ENCODE measurements at places on chromosomes 11 and 22.

GRCh38 chr22:27318516-27318915, 483.0 kb downstream of the MN1 start:
- no peak for DNase-seq

- DNase-seq = no peak
Measured at GRCh38 chr11:121626507-121626875, 173.7 kb upstream of the SORL1-AS1 start.

GRCh38 chr11:45755281-45755859, 49.6 kb upstream of the SLC35C1 start:
- no peak for DNase-seq

DNA sequence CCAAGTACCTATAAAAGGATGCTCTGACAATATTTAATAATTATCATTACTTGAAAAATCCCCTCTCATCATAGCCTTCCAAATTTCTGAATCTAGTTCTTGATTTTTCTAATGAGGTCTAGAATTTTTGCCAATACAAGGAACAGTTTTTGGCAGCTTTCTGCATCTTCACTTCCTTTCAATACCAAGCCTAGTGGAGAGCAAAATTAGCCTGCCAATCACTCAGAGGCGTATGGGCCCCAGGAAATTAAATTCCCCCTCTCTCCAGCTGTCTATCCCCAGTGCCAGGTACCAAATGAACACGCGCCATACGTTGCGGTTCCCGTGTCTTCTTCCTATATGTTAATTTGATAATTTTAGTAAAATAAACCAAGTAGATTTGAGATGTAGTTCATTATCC, 293.9 kb downstream of the NTM start:
- no peak for DNase-seq

- DNase-seq = no peak
Measured at GRCh38 chr11:122339436-122340060, 223.5 kb upstream of the BLID start.

DNA sequence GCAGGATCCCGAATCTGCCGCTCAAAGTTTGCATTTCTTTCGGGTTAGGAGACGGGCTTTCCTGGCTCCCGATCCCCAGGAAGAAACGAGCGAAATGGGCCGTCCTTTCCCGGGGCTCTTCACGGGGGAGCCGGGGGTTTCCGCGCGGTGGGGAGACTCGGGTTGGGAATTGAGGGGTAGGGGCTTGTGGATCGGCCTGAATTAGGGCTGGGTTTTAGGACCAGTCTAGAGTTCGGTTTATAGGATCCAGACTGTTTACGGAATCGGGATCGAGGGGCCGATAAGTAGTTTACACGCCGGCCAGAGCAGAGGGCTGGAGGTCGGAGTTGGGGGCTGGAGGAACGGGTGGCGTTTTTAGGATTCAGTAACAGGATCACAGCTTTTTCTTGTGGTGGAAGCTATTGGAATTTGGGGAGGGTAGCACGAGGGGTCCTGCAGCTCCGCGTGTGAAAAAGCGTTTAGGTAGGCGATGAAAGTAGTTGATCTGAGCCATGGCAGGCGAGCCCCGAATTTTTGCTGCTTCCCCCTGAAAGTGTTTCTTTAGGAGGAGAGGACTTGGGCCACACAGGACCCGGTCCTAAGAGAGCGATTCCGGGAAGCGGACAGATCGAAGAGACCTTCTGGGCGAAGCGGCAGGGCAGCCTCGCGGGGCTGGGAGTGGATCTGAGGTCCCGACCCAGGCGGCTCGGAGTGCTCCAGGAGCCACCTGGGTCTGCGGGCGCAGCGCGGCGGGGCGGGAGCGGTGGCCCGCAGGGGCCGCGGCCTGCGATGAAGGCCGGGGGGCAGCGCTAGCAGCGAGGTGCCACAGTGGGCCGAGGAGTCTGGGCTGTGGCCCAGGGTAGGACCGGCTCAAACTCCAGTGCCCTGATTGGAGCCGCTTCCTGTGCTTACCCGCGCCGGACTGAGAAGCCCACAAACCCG, 1.6 kb downstream of the PKNOX2 start:
- no peak for DNase-seq

GRCh38 chr11:97234016-97234415, 844.2 kb downstream of the JRKL start:
- no peak for DNase-seq

DNA sequence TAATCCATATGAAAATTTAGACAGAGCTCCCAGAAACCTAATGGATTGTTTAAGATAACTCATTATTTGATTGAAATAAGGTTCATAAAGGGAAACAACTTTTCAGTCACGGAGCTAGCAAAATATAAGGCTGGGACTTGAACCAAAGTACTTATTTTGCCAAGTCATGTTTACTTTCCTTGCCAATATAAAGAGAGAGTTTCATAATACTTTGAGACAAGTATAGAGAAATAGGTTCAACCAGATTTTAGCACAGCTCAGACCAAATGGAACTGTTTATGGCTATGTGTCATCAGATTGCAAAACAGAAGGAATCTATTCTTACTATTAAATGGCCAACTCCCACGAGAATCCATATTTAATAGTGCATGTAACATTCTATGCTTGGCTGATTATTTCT, 1517.5 kb upstream of the TENM4 start:
- no peak for DNase-seq

DNA sequence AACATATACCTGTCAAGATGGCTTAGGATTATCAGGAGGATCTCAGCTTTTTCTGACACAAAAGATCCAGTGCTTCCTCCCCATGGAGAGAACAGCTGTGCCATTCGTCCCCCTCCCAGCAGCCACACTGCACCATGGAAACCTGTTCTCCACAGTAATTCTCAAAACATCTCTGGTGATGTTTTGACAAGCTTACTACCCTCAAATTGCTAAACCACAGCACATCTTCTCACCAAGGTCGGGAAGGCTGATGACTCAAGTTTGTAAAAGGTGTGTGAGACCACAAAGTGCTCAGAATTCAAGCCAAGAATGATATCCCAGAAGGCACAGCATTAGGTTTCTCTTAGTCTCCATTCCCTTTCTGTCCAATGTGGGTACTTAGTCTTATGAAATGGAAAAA, 3.9 kb upstream of the RAB38 start:
- DNase-seq = peak; percentile 32

GRCh38 chr22:27204817-27205216, 547.4 kb downstream of the MIAT start:
- no peak for DNase-seq

DNA sequence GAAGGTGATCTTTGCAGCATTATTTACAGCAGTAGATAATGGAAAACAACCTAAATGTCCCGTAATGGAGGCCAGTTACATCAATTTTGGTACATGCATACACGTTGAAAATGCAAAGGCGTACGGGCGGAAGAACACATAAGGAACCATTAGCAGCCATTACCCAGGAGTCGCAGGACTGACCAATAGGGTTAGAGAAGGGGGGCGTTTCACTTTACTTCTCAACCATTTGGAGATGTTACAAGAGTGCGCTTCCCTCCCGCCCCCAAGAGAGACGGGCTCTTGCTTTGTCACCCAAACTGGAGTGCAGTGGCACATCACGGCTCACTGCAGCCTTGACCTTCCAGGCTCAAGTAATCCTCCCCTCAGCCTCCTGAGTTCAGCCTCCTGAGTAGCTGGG, 52.8 kb upstream of the SLC35C1 start:
- DNase-seq = no peak

DNA sequence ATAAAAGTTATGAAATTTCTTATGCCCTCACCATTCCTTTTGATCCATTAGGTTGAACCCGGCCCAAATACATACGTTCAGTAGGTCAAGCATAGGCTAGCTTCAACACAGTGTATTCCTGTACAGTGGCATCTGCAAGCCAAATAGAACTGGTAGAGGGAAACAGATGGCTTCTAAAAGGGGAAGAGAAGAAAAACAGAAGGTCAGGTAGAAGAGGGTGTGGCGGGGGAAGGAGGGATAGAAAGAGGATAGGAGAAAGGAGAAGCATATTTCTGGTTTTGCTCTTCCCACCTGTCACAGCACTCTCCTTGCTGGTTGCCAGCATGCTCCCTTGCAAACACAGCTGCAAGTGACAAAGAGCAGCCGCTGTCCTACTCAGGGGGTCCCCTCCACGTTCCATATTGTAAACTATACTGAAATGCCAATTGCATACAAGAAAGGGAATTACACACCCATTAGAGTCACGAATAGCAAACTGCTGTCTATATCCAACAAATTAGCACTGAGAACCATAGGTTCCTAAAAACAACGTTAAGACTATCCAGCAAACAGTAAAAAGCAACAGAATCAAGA, 71.8 kb downstream of the PHF21A start:
- DNase-seq = no peak

DNA sequence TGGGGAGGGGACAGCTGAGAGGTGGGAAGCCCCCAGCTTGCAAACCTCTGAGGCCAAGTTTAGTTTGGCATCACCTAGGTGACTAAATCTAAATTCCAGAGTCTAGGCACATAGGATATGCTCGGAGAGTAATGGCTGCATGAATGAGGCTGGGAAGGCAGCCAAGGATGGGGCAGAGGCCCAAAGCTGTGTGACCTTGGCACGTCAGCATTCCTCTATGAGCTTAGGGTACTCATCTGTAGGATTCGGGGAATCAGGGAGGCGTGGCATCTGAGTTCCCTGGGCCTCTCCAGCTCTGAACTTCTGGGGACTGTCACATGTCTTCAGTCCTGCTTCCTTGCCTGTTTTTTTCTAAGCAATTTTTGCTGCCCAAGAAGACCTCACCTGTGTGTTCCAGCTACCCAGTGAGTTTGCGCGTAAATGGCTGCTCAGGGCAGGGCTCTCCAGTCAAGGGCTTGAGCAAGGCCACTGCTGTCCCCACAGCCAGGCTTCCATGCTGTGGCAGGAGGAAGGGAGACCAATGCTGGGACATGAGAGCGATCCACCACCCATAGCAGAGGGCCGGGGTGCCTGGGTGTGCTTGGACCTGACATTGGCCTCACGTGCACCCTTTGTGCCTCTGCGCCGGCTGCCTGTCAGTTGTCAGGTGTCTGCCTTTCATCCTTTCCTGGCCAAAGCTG, 13.9 kb downstream of the DAGLA start:
- DNase-seq = no peak

- no peak for DNase-seq
Measured at GRCh38 chr11:26676641-26677040, 45.2 kb downstream of the SLC5A12 start.

DNA sequence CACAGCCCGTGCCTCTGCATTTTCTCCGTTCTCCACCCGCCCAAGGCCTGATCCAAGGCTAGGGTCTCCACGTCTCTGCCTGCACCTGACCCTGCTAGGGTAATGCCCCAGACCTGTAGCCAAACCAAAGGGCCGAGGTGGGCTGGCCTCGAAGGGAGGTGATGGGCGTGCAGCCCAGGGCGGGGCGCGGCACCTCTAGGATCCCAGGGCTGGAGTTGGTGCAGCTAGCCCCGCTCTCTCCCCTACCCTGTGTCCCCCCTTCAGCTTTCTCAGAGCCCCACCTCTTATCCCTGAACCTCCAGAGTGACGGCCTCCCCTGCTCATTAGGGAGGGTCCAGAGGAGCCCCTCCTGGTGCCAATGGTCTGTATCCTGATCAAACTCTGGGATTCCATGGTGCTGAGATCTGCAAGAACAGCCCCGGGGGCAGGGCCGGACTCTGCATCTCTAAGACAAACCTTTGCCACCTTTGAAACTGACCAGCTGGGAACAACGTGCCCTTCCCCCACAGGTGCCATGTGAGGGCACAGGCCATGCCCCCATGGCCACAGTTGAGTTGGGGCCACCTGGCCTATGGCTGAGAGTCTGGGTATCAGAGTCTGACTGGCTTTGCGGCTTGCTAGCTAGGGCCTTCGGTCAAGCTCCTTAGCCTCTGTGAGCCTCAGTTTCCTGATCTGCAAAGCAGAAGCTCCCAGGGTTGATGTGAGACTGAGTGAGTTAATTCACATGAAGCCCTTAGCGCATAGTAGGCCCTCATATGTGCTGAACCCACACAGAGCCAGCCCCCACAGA, 23.1 kb upstream of the CBX7 start:
- DNase-seq = no peak

GRCh38 chr11:77444261-77444660, 29.6 kb downstream of the PAK1 start:
- DNase-seq = no peak

- no peak for DNase-seq
Measured at GRCh38 chr11:77287615-77288273, 13.7 kb downstream of the GDPD4 start.

DNA sequence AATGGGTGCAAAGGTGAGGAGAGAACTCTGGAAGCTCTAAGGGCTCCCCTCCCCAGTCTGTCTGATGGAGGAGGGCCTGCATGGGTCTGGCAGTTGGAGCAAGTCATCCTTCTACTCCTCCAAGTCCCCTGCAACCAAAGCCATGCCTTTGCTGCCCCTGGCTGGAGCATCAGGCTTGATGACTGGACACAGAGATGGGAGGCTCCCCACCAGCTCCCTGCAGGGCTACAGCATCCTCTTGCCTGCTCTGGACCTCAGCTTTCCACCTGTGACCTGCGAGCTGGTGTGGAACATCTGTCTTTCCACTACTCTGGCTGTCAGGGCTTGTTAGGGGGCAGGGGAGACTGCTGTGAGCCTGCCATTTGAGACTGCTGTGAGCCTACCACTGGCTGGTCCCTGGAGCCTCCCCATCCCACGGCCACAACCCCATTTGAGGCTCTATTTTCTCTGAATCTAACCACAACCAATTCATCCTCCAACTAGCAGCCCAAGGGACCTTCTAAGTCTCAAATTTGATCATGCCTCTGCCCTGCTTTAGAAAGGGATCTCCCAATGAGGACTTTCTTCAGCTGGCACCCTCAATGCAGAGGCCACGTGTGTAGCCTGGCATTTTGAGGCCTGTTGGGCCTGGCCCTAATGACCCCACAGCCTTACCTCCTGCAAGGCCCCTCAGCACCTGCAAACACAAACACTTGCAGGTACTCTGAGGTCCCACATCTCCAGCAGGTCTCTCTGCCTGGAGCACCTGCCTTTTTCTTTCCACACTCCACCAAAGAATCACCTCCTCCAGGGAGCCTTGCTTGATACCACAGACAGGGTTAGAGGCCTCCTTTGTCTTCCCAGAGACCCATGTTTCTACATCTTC, 9.9 kb downstream of the P2RY6 start:
- no peak for DNase-seq

- DNase-seq = no peak
Measured at GRCh38 chr22:23531283-23531956, 48.7 kb downstream of the IGLL1 start.

DNA sequence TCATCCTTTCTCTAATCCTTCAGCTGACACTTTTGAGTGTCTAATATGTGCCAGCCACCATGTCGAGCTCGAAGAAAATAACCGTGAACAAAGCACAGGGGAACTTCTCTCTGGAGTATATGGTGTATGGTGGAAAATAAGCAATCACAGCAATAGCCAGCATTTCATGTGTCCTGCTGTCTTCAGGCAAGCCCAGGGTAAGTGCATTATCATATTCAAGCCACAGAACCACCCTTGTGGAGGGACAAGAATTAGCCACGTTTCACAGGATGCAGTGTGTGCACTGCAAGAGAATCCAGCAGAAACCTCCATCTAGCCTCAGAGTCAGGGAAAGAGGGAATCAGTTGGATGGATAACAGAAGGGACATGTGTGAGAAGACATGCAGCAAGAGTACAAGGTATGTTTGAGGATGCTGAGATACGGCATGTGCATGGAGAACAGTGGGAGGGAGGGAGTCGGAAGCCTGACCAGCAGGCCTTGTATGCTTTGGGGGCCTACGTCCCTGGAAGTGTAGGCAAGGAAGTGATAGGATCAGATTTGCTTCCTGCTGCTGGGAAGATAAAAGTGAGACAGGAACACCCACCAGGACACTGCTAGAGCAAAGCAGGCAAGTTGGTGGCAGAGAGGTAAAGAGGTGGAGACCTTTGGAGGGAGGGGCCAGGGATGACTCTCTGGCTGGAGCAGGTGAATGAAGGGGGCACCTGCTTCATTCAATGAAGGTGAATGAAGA, 14.7 kb upstream of the GNAZ start:
- DNase-seq = no peak
